Effector CD8-positive, alpha-beta T cell (primary cell): ENCODE measurements at places on chromosomes 12 and 14.

DNA sequence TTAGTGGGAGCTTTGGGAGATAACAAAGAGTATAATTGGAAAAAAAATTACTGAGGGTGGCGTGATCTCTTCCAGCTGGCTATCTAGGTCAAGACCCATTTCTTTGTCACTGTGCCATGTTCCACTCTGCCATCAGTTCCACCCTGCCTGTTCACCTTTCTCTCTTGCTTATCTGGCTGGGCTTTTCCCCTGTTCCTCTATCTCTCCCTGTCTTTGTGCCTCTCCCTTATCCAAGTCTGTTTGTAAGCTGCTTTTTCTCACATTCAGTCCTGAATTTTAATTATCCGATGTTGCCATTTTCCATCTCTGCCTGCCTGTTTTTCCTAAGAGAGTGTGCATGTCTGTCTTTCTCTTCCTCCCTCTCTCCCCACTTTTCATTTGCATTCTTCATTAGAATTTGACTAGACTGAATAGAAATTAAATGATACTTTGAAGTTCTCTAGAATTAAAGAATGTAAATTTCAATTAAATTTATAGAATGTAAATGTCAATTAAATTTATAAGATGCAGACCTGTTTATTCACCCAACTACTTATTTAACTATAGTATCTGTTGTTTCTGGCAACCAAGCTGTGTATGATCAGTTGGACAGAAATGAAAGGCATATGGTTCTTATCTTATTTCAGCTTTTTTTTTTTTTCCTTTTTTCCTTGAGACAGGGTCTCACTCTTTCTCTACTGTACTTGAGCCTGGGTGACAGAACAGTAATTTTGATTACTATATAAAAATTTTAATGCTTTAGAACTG, 40.9 kb upstream of the A2ML1 start:
- no peak for DNase-seq

- DNase-seq: no peak
These were observed 286.6 kb downstream of the C12orf75 start for GRCh38 chr12:105616971-105617540.

GRCh38 chr14:46596236-46596635, 55.3 kb downstream of the RPL10L start:
- DNase-seq: no peak

DNA sequence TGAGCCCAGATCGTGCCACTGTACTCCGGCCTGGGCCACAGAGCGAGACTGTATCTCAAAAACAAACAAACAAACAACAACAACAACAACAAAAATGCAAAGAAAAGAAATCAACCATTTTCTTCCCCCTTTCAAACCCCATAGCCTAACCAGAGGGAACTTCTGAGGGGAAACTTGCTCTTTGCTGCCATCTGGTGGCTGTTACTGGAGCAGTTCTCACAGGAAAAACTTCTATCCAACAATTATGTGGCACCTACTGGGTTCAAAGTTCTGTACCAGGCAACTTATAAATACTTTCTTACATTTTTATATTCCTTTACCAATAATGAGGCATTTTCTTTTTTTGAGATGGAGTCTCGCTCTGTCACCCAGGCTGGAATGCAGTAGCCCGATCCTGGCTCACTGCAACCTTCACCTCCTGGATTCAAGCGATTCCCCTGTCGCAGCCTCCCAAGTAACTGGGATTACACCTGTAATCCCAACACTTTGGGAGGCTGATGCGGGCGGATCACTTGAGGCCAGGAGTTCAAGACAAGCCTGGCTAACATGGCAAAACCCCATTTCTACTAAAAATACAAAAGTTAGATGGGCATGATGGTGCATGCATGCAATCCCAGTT, 50.9 kb upstream of the BICDL1 start:
- peak; percentile 49 for DNase-seq

- DNase-seq: no peak
These were observed 1089.3 kb downstream of the SLC16A7 start for GRCh38 chr12:60684988-60685655.

GRCh38 chr12:104137001-104137901, 759 bp downstream of the NFYB start:
- DNase-seq: peak; percentile 11

DNA sequence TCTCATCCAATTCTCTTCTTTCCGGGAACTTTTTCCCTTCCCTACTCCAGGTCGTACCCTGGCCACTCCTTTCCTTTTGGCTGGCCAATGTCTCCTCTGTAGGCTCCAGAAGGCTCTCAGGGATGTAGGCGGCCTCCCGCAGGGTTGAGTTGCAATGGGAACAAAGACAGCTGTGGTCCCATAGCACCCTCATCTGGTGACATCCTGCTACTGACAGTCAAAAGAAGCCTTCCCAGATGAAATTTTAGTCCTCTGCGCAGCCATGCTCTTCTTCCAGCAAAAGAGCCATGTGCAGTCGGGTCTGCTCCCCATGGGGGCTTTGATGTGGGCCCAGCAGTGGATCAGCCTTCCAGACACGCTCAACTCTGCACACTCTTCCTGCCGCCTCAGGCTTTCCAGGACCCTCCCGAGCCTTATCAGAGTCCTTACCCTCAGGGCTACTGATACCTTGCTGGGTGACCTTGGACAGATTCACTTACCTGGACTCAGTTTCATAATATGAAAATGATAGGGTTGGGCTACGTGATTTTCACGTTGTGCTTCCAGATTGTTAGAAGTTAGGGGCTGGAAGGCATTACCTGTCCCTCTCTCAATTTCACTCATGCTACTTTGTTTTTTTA, 5.5 kb upstream of the CELA1 start:
- DNase-seq: peak; percentile 14

GRCh38 chr12:95217377-95218149, at the start of the genes FGD6 and VEZT:
Gene FGD6, minus strand, starts transcription at chr12:95217467. Its CDS starts 227 bp downstream, at chr12:95217240.
Gene VEZT, plus strand, starts transcription at chr12:95217807. Its CDS starts 44 bp downstream, at chr12:95217851.
- peak; percentile 97 for DNase-seq

DNA sequence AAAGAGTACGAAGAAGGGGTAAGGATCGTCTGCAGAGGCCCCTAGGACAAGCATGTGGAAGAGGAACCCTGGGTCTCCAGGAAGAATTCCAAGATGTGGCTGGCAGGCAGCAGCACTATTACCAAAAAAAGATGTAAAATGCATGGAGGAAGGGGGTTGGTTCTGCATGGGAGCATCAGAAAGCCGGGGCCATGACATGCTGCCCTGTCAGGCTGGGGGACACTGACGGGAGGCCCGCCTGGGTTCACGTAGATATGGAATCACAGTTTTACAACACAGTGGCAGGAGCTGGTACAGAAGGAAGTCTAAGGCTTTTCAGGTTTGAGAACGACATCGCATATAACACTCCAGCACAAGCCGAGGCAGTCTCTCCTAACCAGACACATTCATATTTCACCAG, 150.0 kb upstream of the GSC start:
- DNase-seq: no peak

DNA sequence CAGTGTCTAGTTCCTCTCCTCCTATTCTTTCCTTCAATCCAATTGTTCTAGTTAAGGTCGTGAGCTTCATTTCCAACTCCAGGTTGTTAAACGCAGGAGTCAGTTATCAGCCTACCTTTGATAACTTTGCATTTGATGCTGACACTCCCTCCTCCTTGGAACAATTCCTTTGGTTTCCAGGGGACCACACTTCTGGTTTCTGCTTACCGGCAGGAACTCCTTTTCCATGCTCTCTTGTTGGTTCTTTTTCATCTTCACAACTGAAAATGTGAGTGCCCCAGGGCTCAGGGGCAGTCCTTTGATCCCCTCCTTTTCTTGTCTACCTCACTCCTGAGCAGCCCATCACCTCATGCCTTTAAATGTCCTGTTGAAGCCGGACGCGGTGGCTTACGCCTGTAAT, 5.0 kb downstream of the EEF1AKMT3 start:
- no peak for DNase-seq

- no peak for DNase-seq
These were observed 1154.6 kb downstream of the GALC start for GRCh38 chr14:86838363-86838762.

DNA sequence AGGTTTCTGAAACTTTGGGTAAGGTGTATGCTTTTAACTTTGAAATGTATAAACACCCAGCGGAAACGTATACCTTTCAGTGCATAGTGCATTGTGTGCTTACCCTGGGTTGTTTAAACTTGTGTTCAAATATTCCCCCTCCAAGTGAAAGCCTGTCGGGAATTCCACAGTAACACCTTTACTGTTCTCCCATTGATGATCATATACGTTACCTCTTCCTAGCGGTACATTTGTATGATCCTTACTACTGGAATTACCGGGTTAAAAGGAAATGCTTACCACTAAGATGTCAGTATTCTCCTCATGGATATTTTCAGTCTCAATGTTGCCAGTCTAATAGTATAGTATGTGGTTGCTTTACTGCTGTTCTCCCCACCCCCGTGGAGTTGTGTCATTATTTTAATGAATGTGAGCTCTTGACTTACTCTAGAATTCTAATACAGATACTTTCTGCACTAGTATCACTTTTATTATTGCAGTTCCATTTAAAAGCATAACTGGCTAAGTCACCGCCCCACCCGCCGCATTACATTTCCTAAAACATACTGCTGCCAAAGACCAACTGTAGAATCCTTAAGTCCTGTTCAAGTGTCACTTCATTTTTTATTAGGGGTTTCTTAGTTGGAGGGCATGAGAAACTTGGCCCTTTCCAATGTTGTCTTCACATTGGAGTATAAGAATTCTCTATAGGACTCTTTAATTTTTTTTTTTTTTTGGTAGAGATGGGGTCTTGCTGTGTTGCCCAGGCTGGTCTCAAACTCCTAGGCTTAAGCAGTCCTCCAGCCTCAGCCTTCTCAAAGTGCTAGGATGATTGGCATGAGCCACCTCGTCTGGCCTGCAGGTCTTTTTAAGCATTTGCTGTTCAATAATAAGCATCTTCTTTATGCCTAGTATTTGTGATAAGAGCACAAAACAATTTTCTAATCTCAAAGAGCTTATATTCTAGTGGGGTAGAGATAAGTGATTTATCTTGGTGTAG, 24.9 kb downstream of the NUDT4 start:
- DNase-seq: no peak
